ENCODE measurements at places on chromosomes 1 and 21.

GRCh38 chr1:20891091-20891490 lies 104.0 kb upstream of the HP1BP3 start:
- no peak for DNase-seq

DNA sequence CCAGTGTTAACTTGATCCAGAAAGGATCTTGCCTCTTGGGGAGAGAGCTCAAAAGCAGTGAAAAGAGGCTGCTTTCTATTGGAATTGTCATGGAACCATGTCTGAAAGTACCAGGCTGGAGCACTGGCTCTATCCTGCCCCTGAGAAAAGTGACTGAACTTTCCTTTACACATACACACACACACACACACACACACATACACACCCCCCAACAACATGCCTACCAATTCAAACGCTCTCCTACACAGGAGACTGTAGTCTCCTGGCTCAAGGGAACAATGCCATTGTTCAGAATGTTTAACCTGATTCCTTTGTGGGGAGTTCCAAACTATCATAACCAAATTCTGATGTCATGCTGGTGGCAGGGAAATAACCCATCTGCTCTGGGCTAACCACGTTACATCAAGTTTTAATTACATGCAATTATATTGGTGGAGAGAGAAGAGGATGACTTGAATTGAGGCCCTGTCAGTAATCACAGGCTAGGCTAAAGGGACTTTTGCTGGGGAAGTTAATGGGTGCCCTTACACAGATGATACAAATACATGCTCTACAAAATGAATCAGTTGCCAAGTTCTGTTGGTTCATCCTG lies 52.3 kb upstream of the DUSP10 start:
- no peak for DNase-seq

GRCh38 chr1:193366764-193367507 lies 180.5 kb upstream of the B3GALT2 start:
- DNase-seq: no peak

DNA sequence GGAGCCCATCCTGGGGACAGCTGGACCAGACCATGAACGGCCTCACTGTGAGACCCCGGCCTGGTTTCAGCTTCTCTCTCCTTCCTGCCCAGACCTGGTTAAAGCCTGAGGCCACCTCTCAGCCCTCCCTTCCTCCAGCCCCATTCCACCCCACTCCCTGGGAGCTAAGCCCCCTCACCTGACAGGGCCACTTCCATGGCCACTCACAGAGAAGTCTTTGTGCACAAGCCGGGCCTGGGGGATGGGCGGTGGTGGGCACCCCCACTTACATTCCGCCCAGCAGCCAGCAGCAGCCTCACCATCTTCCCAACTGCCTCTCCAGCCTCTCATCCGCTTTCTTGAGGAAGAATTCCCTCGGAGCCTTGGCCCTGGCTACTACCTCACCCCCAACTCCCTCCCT lies 40.4 kb downstream of the RHBG start:
- DNase-seq: no peak

DNA sequence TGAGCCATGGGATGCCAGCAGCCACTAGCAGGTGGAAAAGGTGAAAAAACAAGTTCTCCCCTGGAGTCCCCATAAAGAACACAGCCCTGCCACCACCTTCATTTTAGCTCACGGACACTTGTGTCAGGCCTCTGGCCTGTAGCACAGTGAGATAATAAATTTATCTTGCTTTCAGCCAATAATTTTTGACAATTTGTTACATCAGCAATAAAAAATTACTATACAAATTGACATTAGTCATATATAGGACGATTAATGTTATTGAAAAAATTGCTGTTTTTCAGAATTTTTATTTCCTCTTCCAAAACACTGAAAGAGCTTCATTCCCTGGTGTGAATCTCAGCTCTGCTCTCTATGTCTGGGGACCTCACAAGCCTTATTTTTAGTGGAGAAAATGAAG lies 152.9 kb upstream of the ETV3 start:
- DNase-seq: peak; percentile 17

DNA sequence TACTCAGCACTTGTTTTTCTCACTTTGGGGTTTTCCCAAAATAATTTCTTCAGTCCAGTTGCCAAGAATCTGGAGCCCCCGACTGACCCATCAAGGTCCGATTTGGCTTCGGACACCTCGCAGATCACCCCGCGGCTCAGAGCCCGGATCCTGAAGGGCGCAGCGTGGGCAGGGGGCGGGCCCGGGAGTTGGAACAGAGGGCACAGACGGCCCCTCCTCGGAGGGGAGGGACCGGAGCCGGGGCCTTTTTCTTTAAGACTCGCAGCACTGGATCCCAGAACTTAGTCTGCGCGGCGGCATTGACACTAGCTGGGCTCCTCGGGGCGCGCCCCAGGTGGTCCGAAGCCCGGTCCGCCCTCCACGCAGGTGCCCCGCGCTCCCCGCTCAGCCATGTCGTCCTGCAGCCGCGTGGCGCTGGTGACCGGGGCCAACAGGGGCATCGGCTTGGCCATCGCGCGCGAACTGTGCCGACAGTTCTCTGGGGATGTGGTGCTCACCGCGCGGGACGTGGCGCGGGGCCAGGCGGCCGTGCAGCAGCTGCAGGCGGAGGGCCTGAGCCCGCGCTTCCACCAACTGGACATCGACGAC lies at the start of gene CBR3:
CBR3 (plus strand) TSS at position 277 of the 588 bp plus-strand sequence; CDS start at position 391, 114 bp downstream.
- no peak for DNase-seq
